ENCODE measurements at places on chromosomes 12 and 14.

DNA sequence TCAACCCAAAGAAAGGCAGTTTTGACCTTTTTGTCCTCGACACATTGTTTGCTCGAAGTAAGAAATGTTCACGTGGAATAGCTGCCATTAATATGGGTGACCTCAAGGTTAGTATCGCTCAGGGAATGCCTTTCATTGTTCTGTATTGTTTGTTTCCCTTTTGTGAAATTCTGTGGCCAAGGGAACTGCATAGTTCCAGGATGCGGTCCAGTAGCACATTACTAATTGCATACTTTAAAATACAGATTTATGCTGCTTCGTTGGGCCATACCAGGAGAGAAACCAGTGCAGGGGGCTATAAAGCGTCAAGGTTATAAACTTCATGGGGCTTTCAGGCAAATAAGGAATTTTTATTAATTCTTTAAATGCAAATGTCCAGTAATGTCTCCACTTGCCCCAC is 73.3 kb upstream of the USP44 start:
- DNase-seq, result no peak

GRCh38 chr14:95886366-95887056 is 9.9 kb downstream of the TUNAR start:
- no peak for DNase-seq

- DNase-seq, result no peak
These were observed 4.5 kb upstream of the HECTD4 start for GRCh38 chr12:112386726-112387125.

- DNase-seq, result no peak
These were observed 2.1 kb downstream of the CSRP2 start for GRCh38 chr12:76876696-76877229.

- DNase-seq, result no peak
These were observed 12.8 kb downstream of the TNFRSF1A start for GRCh38 chr12:6328945-6329702.

GRCh38 chr12:26264215-26264838 is 69.0 kb downstream of the SSPN start:
- no peak for DNase-seq

DNA sequence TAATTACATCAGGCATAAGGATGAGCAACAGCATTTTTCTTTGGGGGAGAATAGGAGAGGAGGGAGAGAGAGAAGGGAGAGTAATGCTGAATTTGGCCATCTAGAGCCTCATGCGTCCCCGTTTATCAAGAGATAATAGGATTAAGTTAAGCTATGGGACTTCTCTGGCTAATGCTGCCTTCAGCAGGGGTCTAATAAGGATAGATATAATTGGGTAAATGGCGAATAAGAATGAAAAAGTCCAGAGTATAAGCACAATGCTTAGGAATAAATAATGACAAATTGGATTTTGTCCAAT is 470.0 kb downstream of the EGLN3 start:
- DNase-seq, result no peak

GRCh38 chr12:105201299-105201698 is 34.7 kb downstream of the APPL2 start:
- no peak for DNase-seq

DNA sequence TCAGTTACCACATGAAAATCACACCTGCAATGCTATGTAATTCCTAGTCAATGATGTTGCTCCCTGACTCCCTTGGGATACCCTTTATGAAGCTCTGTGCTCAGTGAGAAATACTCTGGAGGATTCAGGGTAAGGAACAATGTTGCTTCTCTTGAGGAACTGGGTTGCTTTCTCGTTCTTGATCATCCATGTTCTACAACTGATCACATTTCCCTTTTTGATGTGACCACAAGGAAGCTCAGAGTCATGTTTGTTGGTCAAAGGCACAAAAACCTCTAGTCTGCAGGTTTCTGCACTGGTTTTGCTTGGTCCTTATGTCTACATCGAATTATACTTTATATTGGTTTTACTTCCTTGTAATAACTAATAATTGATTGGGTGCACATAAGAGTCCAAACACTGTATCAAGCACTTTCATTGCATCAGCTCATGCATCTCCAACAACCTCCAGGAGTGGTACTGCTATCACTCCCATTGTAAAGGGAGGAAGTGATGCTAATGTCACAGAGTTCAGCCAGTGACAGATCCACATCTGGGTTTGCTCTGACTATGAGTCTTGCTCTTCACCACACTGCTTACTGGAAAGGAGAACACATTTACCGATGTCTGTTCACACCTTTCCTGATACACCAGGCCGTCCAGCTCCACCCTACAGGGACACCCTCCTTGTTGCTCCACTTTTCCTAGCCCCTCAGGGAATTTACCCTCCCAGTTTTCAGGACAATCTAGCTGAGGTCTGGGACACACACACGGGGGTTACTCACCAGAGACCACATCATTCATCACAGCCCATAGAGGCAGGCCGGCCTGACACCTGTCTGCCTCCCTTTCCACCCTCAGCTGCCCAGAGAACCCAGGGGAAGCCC is 41.0 kb downstream of the CMKLR1 start:
- DNase-seq, result peak; percentile 25

GRCh38 chr12:45268672-45269411 is 52.9 kb downstream of the ANO6 start:
- DNase-seq, result no peak

DNA sequence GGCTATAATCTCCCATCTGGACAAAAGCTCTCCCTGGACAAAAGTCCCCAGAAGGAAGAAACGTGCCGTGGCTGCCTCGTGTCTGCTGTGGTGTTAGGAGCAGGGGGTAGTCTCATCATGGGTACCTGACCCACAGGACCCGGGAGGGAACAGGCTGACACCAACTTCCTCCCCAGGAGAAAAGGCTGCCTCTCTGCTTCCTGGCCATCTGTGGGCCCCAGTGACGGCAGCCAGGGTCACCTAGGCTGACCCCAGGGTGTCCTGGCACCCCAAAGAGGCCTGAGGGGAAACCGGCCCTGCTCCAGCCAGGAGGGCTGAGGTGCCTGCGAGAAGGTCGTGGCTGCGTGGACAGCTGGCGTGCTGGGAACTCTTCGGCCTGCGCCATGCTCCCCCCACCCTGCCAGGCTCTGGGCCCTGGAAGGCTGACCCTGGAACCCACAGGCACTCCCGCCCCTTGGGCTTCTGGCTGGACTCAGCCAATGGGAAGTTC is 133.9 kb downstream of the RFLNA start:
- no peak for DNase-seq

DNA sequence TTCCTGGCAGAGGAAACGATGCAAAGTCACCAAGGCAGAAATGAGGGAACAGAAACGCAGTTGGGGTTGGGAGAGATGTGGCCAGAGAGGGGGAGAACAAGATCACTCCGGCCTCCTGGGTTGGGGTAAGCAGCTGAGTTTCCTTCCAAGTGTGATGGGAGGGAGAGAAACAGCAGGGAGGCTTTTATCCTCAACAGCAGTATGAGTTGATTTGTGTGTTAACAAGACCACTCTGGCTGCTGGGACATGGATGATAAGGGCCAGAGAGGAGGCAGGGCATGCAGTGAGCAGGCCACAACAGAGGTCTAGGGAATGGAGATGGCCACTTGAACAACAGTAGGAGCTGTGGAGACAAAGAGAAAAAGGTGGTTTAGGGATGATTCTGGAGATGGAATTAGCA is 66.8 kb downstream of the GLRX5 start:
- DNase-seq, result no peak

GRCh38 chr12:132503618-132504204 is 13.8 kb downstream of the FBRSL1 start:
- no peak for DNase-seq

- DNase-seq, result no peak
These were observed 22.4 kb upstream of the TCP11L2 start for GRCh38 chr12:106280106-106280505.

DNA sequence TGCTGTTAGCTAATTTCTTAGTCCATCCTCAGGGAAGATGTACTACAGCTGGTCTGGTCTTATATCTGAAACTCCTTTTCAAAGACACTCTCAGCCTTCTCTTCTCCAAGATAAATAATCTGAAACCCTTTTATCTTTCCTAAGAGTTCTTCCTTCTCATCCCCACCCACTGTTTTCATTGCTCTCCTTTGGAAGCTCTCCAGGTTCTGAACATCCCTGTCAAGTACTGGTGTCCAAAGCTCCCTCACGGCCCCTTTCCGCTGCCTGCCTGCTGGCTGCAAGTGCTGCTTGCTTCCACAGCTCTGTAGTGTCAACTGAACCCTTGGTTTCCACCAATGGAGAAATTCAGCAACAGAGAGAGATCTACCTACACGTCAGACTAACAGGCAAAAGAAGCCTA is 6.6 kb upstream of the SLC6A13 start:
- DNase-seq, result no peak
